ENCODE measurements at places on chromosomes 5 and 9.

DNA sequence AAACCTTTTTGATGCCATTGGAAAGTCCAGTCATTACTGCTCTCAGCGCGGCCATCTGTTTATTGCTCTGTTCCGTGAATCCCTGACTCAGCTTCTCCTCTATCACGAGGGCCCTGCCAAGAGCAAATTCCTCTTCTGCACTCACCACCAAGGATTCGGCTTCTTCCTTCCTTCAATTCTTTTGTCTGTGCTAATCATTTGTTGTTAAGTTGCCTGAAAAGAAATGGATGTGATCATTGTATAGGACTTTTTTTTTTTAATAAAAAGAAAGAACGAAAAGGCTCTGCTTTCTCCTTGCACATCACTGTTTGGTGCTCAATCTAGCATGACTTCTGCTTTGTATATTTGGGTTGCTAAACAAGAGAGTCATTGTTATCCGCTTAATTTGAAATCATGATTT lies 128.7 kb upstream of the PIK3R1 start:
- peak; percentile 28 for DNase-seq

- peak; percentile 67 for DNase-seq
These were observed 32.2 kb upstream of the TGFBI start for GRCh38 chr5:135996611-135997010.

GRCh38 chr9:121607434-121608167 lies 43.8 kb upstream of the DAB2IP start:
- peak; percentile 93 for DNase-seq

GRCh38 chr5:14138608-14139540 lies 4.3 kb upstream of the TRIO start:
- DNase-seq = no peak

- no peak for DNase-seq
These were observed 208.0 kb downstream of the KCTD16 start for GRCh38 chr5:144378681-144379080.

- DNase-seq = no peak
These were observed 5.2 kb downstream of the RNF44 start for GRCh38 chr5:176531902-176532493.

GRCh38 chr5:168422431-168422830 lies 63.8 kb upstream of the RARS1 start:
- no peak for DNase-seq

- no peak for DNase-seq
These were observed 253.8 kb downstream of the KDM4C start for GRCh38 chr9:7011395-7012067.

DNA sequence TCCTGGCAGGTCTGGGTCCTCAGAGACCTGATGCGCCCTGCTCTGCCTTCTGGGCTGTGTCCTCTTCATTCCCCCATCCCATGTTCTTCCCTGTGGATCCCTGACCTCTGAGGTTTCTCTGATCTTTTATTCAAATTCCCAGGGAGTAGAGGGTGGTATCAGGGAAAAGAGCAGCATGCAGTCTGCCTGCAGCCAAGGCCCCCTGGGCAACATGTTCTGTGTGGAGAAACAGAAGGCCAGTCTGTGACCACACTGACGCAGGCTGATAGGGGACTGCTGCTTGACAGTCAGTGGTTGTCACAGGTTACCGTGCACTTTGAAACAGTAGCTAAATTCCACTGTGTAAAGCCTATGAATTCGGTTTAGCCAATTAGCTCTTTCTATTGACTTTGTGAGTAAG lies 156.6 kb upstream of the IRX2 start:
- no peak for DNase-seq

DNA sequence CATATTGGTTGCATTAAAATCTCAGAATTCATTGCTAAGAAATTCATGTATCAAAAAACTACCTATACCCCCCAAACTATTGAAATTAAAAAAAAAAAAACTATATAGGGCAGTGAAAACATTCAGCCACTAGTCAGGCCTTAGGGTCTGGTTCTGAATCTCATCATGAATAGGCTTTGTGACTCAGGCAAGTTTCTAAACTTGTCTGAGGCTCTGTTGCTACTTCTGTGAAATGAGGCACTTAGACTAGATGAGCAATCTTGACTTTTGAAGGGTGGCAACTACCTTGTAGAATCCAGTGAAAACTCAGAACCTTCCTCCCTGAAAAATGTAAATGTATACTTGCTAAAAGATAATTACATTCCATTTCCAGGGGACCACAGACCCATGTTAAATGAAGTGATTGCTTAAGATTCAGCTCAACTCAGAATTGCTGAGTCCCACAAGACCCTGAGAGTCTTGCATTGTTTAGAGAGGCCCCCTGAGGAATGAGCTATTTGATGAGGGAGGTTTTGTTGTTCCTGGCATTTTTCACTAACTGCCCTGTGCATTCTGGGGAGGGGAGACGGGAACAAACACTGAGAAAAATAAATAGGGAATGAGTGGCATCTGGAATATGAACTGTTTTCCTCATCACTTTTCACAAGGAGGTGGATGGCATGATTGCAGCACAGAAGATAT lies 29.5 kb downstream of the RAI14 start:
- DNase-seq = peak; percentile 87

DNA sequence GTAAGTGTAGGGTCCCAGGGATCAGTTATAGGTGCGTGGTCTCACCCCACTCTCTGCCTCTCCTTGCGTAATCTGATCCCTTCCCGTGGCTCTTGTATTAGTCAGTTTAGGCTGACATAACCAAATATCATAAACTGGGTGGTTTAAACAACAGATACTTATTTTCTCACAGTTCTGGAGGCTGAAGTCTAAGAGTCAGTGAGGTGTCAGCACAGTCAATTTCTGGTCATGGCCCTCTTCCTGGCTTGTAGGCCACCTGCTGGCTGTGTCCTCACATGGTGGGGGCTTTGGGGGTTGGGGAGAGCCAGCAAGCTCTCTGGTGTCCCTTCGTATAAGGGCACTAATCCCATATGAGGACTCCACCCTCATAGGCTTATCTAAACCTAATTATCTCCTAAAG lies 32.3 kb downstream of the CARTPT start:
- DNase-seq = no peak

DNA sequence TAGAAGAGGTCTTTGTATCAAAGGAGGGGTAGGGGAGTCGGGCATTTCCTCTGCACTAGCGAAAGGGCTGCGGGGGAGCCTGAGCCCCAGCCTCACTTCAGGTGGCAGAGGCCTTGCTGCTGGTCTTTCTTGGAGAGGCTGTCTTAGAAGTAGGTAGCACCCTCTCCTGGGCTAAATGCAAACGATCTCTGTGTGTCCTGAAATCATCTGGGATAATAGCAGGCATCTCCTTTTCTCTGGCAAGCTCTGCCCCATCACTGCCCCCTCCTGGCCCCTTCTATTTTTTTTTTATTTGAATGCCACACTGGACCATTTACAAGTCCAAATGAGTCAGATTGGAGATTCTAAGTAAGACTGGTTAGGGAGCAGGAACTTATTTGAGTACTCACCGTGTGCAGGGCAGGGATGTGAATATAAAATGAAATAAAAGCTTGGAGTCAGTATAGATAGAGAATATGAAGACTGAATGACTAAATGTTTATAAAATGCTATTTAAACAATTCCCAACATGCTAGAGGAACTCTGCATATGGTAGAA lies 137.1 kb downstream of the FGF1 start:
- peak; percentile 97 for DNase-seq

GRCh38 chr9:36492865-36493264 lies 79.8 kb upstream of the MELK start:
- peak; percentile 16 for DNase-seq

DNA sequence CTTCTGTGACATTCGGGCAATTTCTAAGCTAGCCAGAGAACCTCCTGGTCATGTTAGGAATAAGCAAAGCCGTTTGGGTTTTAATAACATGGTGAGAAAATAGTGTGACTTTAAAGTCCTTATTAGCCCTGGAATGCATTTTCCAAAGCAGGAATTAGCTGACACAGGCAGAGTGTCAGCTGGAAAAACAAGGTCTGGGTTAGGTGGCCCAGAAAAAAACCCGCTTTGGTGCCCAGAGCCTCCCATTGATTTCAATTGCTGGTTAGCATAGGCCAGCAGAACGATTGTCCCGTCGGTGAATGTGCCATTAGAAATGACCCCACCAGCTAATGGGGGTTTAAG lies 62.1 kb upstream of the CPEB4 start:
- DNase-seq = no peak

- no peak for DNase-seq
These were observed 1.6 kb upstream of the TCF7 start for GRCh38 chr5:134112726-134113362.

- DNase-seq = no peak
These were observed 992 bp downstream of the SETD9 start for GRCh38 chr5:56910210-56910965.

DNA sequence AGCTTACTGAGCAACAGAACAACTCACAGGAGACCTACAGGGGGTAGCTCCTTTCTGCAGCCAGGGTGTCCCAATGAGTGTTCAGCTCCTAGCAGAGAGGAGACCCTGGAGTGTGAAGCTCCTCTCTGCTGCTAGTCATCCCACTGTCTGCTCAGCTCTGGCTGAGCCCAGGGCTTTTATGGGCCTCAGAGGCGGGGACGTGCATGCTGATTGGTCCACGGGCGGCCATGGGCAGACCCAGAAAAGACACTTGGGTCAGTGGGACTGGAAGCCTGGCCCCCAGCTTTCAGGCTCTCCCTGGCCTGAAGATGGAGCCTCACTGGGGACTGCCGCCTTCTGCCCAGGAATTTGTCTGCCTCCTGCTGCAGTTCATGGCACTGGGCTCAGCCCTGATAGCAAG lies 40.6 kb downstream of the TSPAN17 start:
- DNase-seq = no peak

DNA sequence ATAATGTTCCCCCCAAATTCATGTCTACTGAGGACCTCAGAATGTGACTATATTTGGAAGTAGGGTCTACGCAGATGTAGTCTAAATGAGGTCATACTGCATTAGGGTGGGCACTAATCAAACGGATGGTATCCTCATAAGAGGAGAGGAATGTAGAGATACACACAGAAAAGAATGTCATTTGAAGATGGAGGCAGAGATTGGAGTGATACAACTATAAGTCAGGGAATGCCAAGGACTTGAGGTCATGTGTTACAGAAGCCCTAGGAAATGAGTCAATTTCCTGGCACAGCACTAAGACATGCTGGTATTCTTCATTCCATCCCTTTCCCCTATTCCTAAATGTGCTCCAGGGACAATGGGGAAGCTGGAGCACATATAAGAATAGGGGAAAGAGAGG lies 758 bp upstream of the PDCD1LG2 start:
- DNase-seq = peak; percentile 90

- no peak for DNase-seq
These were observed 17.2 kb downstream of the FBXW11 start for GRCh38 chr5:171989276-171989675.

DNA sequence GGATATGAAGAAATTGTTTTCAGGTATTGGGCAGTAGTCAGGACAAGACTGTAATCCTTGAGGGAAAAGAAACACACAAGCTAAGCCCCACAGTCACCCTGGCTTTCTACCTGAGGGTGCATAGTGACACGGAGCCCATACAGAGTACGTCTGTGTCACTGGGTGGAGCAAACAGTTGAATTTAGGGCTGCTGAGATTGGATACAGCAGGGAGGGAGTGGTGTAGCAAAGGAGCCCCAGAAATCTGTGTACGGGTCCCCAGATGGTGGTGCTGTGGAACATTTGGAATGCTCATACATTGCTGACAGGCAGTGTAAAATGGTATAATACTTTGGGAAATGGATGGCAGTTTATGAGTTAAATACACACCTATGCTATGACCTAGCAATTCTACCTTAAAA lies 5.1 kb downstream of the TRMT10B start:
- no peak for DNase-seq

GRCh38 chr5:82487131-82487530 lies 209.0 kb upstream of the RPS23 start:
- DNase-seq = no peak

DNA sequence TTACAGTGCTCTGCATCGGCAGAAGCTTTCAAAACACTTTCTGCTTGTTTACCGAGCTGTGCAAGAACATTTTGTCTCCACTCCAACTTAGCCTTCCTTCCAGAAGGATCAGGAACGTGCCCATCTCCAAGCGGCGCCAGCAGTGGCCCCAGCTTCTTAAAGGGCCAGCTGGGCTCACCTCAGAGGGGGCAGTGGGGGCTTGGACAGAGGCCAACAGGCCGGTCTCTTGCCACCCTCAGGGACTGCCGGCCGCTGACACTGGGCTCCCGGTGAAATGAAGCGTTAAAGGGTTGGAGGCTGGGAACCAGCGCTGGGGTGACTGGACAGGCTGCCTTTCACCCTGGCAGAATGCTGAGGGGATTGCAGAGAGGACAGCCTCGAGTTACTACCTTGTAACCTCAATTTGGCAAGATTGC lies 67.0 kb upstream of the RNU6ATAC start:
- DNase-seq = no peak

DNA sequence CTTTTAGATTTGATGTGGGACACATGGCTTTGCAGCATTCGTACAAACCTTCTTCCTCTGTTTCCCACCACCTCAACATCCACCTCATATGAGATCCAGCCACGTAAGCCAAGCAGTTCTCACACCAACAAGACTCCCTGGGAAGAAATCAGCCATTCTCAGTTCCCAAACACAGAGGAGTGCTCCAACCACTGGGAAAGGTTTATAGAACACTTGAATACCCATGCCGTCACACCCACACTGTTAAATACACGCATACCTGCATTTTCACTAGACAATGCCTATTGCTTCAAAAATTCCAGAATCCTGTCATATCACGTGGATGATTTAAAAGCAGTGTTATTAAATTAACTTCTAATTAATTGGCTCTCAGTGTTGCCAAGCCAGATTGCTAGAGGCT lies 347.3 kb downstream of the ENC1 start:
- DNase-seq = no peak

GRCh38 chr5:1751026-1751863 lies 48.4 kb downstream of the MRPL36 start:
- DNase-seq = no peak

- no peak for DNase-seq
These were observed 217.9 kb upstream of the ACTBL2 start for GRCh38 chr5:57700484-57700883.

DNA sequence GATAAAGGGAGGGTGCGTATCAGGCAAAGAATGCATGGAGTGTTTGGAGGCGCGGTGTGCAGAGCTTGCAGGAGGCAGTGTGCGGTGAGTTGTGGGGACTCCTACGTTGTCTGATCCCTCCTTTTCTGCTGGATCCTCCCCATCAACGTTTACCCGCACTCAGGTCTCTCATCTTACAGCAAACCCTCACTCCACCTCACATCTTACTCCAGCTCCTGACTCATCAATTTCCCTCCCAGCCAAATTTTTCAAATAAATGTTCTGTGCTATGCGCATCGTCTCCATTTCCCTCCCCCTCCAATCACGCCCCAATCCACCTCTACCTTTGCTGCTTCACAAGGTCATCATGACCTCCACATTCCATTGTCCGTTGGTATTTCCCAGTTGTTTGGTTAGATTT lies 138.9 kb upstream of the KLF4 start:
- no peak for DNase-seq
